ENCODE measurements at places on chromosomes 13 and 19.
A peak's percentile ranks its signal among the peaks of the same experiment; 100 is the strongest.

GRCh38 chr13:81207231-81207630, 866.3 kb upstream of the SPRY2 start:
- DNase-seq: no peak

GRCh38 chr13:93903909-93904308, 575.6 kb downstream of the DCT start:
- DNase-seq: no peak

DNA sequence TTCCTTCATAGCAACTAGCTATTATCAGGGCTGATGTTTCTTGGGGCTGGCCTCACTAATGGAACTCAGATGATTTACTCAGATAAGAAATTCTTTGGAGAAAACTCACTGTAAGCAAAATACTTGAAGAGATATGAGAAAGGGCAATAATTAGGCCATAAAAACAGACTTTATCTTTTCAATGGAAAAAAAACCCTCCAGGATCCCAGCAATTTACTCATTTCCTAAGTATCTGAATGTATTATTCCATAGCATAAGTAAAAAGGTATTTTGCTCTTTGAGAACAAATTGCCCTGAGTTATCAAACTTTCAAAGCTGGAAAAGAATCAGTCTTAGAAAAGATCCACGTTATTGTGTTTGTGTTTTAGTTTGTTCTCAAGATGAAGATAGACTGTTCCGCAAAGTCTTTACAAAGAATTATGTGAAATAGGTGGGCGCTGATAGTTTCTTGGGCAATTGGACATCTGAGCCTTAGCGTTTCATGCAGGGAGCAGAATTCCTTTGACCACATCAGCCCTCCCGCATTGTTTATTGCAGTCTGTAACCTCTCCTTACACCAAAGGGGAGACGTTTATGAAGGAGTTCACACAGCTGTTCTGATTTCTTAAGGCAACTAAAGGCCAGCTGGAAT, 29.1 kb upstream of the CSNK1A1L start:
- DNase-seq: no peak

GRCh38 chr13:99969453-99969918, 2.1 kb downstream of the ZIC5 start:
- DNase-seq: no peak

GRCh38 chr19:29492769-29493168, 33.0 kb upstream of the VSTM2B start:
- no peak for DNase-seq

DNA sequence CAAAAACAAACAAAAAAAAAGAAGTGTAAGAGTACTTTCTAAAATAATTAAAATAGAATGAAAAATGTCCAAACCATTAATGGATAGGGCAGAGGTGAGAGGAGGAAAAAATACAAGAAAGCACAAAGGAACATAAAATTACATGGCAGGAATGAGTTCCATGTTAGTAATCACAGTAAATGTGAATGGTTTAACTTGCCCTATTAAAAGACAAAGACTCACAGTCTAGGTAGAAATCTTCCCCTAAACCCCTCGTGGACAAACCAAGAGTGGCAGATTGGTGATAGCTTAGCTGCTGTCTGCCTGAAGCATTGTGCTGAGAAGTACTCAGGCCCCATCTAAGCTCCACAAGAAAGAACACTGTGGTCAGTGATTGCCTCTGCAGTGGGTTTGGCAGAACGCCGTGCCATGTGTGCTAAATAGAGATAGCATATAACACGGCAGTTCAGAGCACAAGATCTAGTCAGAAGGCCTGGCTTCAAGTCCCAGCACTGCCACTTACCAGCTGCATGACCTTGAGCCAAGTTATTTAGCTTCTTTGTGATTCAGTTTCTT, 103.5 kb downstream of the DPF1 start:
- no peak for DNase-seq

DNA sequence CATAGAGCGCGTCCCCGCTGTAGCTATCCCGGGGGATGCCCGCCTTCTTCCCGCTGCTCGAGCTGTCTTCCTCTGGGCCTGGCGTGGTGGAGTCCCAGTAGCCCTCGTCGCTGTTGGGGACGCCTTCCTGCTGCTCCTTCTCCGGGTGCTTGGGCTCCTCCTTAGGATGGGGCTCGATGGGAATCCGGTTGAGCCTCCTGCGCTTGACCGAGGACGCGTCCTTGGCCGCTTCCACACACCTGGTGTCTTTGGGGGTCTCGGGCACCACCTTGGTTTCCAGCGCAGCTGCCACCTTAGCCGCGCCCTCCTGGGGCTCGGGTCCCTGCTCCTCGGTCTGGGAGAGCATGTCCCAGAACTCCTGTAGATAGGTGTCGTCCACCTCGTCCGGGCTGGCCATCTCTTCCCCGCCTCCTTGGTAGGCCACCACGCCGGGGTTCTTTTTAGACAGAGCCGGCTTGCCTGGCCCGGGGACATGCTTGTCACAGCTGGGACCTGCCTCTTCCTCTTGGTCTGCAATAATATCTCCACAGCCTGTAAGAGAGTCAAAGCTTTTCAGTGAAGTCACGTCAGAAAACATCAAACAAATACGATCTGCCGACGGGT, 2.0 kb downstream of the AMER2 start:
- DNase-seq: no peak

- DNase-seq: peak; percentile 50
Observed at GRCh38 chr19:2461751-2462634, 5.2 kb upstream of the LMNB2 start.

DNA sequence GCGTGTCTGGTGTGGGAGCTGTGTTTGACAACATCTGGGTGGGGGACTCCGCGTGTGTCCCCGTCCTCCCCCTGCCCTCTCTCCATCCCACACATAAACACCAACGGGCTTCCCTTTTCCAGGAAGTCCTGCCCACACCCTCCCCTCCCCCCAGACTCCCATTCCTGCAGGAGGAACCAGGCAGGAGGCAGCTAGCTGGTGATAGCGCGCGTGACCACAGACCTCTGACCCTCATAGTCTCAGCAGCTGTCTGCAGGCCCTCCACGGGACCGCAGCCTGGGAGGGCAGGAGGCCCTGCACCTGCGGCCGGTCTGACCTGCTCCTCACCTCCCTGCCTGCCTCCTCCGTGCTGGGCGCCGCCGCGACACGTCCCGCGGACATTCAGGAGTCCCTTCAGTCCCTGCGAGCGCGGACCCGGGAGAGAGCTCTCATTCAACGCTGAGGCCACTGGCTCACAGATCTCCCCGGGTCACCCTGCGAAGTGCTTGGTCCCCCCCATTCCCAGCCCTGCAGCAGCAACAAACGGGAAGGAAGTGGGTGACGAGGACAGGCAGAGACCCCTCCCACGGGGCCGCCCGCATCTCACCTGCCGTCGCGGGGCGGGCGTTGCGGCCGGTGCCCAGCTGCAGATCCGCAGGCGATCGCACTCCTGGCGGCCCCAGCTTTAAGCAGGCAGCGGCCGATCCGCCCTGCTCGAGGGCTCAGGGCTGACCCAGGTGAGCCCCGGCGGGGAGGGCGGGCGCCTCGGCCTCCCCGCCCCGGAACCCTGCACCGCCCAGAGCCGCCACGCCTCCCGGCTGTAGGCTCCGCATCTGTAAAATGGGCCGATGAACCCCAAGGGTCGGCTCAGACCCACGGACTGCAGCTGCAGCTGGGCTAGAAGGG, 1.1 kb upstream of the ACP5 start:
- peak; percentile 38 for DNase-seq

GRCh38 chr13:98370806-98371515, 193.9 kb upstream of the RNF113B start:
- no peak for DNase-seq

DNA sequence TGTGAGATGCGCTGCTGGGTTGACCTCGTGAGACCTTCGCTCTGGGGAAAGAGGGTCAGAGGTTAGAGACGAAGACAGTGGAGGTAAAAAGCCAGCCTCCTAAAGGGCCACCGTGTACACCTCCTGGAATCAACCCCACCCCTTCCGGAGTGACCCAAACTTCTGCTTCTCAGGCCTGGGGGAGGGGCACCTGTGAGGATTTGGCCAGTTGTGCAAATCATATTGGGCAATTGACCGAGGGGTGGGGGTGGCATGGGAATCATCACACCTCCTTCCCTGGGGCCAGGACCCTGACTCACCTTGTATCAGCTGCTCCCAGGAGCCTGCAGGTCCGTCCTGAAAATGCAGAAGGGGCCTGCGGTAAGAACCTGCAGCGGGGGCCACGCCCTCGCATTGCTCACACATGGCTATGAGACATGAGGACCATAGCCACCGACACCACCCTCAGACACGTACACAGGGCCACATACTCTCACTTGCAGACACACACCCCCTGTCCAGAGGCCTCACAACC, 2.8 kb downstream of the TNFSF14 start:
- peak; percentile 58 for DNase-seq

DNA sequence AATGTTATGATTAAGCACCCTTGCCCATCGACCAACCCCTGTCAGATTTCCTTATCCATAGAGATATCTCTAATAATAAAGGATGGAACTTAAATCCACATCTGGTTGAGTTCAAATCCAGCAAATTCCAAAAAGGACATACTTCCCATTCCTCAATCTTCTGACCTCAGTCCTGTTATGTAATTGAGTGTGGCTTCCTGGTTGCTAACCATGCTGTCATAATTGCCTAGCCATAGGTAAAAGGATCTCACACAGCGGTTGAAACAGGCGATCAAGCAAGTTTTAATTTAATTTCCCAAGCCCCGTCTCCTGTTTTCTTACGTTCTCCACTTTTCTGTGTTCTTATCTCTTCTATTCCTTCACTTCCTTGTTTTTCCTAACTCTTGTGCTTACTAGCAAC, 550.3 kb downstream of the GPC6 start:
- no peak for DNase-seq
